GM19239 (cell line): ENCODE measurements at places on chromosomes 5 and 9.

GRCh38 chr9:19130436-19130835 lies 3.1 kb upstream of the PLIN2 start:
- DNase-seq = no peak

- no peak for DNase-seq
Observed at GRCh38 chr9:34887841-34888240, 70.2 kb upstream of the PHF24 start.

- DNase-seq = no peak
Observed at GRCh38 chr9:111805830-111806241, 11.1 kb upstream of the SHOC1 start.

DNA sequence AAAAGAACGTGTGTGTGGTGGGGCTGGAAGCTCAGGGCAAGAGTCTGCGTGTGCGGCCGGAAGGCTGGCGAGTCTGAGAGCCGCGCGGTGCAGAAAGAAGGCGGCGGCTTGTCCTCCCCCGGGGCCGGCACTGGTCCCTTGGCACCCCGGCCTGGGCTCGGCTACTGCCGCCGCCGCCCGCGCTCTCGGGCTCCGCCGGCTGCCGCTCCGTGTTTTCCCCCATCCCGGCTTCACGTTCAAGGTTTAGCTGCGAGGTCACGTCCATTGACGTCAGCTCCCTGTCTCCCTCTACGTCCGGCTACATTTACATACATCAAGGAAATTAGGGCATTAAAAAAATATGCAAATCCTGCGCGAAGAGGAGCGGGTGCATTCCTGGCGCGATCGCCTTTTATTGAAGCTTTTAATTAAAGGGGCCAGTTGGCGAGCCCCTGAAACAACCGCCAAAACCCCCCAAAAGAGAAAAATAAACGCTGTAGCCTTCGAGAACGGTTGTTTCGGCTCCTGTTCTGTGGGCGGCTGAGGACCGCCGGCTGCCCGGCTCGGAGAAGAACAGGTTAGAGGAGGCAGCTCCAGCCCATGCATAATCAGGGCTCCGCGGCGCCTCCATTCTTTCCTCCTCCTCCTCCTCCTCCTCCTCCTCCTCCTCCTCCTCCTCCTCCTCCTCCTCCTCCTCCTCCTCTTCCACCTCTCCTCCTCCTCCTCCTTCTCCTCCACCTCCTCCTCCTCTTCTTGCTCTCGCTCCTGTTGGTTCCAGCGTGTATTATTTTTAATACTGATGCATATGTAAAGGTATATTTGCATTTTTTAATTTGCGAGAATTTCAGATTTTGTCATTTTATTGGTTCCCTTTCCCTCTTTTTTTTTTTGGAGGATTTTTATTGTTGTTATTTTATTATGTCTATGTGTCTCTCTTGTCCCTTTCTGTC lies 207.0 kb downstream of the MEF2C start:
- no peak for DNase-seq

DNA sequence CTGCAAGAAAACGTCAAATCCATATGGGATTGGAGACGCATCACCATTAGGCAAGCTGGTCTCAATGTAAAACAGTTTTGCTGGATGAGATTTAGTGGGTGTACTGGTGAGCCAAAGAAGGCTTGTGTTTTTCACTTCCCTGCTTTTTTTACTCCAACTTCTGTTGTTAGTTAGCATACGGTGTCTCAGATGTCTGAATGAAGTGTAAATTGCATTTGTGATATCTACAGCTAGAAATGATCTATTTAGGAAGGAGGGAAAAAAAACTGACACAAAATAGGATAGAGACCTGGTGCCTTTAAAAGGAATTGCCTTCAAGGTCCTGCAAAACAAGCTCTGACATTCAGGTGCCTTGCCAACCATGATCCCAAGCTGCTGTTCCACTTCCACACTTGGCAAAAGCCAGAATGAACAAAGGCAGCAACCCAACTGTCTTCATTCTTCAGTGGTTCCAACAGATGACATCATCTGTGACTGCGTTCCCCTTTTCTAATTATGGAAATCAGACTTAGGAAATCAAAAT lies 104.2 kb upstream of the RAI14 start:
- DNase-seq = no peak

GRCh38 chr5:2139478-2139877 lies 256.8 kb upstream of the IRX4 start:
- no peak for DNase-seq

GRCh38 chr9:128082151-128082550 lies 14.1 kb downstream of the SLC25A25 start:
- no peak for DNase-seq

DNA sequence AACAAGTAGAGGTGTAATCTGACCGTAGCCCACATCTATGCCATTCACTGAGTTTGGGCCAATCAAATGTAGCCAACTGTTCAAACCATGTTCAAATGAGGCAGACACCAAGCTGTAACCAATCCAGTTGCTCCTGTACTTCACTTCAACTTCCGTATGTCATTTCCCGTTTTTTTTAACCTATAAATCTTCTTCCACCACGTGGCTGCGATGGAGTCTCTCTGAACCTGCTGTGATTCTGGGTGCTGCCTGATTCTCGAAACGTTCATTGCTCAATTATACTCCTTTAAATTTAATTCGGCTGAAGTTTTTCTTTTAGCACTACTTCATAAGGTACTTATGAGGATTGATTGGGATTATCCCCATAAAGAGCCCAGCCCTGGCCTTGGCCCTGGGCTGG lies 179.7 kb downstream of the PIK3R1 start:
- DNase-seq = no peak

- DNase-seq = no peak
Observed at GRCh38 chr9:102035929-102036328, 297.5 kb upstream of the GRIN3A start.

DNA sequence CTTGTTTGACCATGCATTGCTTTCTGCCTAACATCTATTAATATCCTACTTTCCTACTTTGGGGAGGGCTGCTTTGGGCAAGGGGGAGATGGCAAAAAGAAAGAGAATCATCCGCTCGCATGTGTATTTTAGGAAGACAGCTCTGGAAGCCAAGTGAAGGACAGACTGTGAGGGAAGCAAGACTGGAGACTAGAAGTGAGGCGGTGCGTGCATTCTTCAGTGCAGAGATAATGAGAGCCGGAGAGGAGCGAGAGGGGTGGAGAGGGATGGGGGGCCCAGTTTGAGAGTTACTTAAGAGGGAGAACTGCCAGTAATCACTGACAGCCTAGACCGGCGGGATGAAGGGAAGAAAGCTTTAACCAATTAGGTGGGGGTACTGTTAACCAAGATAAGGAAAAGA lies 151.7 kb upstream of the RAPGEF1 start:
- no peak for DNase-seq

DNA sequence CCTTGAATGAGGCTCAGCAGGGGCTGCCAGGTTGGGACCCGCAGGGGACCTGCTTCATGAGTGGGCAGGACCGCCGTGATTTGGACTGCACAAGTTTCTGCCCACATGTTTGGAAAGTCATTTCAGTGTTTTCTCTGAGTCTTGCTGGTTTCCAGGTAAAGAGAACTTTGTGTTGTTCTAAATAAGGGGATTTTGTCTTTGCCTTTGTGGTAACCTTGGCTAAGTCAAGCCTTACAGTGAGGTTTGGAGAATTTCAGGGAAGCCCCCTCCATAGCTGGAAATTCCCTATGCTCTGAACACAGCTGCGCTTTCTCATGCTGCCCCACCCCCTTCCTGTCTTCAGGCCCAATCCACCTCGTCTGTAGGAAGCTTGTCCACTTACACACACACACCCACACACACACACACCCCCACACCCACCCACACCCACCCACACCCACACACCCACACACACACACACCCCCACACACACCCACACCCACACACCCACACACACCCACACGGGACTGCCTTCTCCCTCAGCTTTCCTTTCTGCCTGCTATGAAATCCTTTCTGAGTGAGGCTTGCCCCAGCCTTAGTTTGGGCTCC lies 270.1 kb downstream of the HSPA4 start:
- no peak for DNase-seq

DNA sequence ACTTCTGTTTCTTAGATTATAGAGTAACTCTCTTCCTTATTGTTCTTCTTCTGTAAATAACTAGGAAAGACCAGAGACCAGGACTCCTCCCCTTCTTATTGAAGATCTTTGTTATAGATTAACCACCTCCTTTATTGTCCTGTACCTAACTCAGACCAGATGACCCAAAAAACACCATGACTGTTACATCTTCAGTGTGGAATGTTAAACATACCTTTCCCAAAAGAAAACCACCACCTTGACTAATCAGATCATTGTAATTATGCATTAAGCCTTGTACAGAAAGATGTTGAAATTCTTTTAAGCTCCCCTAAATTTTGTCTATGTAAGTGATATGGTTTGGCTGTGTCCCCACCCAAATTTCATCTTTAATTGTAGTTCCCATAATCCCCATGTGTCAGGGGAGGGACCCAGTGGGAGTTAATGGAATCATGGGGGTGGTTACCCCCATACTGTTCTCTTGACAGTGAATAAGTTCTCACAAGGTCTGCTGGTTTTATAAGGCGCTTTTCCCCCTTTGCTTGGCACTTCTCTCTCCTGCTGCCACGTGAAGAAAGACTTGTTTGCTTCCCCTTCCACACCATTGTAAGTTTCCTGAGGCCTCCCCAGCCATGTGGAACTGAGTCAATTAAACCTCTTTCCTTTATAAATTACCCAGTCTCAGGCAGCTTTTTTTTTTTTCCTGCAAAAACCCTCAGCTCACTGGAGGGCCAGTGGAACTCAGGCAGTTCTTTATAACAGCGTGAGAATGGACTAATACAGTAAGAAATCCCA lies 26.3 kb downstream of the ARSB start:
- no peak for DNase-seq

DNA sequence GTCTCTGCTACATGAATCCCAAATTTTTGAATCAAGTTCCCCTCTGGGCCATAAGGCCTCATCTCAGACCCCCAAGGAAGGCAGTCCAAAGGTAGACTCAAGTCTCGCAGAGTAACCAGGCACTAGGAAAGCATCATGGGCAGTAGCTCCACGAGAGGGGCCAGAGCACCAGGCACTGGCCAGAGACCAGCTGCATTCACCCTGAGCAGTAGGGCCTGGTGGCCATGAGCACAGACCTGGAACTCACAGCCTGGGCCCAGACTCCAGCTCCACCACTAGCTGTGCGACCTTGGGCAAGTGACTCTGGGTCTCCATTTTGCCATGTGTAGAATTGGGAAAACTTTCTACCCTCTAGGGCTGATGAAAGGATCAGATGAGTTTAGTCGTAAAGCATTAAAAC lies 28.5 kb downstream of the NANS start:
- no peak for DNase-seq

DNA sequence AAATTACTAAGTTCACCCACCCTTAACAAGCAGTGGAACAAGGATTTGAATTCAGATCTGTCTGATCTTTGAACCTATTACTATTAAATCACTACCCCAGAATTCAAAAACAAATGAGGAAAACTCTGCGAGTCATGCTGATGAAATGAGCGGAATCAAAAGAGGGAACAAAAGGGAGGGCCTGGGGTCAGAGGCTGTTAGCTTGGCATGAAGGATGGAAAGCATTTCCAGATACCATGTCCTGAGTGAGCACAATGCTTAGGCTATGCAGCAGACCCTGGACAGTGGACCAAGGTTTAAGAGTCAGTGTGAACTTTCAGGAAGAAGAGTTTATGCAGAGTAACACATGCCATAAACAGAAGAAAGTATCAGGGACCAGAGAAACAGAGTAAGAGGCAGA lies 30.5 kb downstream of the GRIA1 start:
- DNase-seq = no peak

DNA sequence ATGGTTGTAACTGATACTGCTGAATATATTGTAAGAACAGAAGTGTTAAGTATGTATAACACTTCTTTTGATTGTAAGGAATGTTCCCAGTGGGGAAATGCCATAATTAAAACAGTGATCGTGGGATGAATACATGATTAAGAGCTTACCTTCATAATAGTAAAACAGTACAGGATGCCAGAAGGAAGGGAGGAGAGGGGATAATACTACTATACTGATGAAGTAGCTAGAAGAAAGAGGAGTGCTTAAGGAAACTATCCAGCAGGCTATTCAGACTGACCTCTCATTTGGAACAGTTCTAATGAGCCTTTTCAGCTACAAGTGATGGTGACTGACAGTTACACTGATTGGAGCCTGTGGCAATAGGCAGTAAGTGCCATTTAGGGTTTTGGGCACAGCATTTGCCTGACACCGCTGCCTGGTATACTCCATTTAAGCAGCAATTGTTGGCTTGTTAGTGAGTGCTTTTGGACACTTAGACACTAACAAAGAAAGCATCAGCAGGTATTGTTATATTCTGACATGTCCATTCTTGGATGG lies 33.8 kb upstream of the KDM4C start:
- no peak for DNase-seq

DNA sequence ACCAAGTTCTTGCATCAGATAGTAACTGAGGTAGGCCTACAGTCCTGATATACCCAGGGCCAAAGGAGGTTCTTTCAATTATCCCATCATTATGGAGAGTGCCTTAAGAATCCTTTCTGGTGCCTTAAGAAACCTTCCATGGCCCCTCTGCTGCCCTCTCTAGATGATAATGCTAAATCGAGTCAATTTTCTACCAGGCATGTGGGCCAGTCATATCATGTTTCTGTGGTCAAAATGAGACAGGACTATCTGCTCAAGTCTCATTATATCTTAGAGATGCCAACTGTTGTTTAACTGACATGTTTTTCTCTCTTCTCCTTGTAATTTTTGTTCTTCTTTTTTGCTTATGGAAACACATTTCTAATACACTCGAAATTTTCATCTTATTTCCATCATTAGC lies 127.6 kb downstream of the EDIL3 start:
- no peak for DNase-seq

DNA sequence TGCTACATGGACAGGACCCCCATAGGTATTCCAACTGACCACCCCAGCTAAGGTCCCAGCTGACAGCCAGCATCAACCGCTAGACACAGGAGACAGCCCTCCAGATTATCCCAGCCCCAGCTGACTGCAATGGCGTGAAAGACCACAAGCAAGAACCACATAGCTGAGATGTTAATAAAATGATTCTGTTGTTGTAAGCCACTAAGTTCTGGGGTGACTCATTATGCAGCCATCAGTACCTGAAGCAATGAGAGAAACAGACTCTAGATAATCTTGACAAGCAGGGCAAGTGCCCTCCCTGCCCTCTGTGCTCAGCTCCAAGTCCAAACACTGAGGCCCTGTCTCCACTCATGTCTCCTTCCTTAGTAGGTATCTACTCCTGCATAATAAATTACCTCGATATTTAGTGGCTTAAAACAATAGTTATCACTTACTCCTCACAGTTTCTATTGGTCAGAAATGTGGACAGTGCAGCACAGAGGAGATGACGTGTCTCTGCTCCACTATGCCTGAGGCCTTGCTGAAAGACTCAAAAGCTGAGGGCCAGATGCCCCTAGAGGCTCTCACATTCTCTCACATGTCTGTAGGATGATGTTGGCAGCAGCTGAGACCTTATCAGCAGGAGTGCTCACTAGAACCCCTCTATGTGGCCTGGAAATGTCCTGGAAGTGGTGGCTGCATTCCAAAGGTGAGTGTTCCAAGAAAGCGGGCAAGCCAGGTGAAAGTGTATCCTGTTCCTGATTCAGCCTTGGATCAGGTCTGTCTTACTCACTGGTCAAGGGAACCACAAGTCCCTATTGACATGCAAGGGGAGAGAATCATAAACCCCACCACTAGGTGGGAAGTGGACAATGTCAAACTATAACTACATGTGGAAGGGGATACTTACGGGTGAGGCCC lies 2.5 kb downstream of the MGAT1 start:
- DNase-seq = no peak

- DNase-seq = no peak
Observed at GRCh38 chr9:98808411-98808815, 943 bp downstream of the GALNT12 start.
